Upper lobe of left lung (tissue), 6 donors: ENCODE measurements at places on chromosomes 7 and 10. TPM values are rescaled to one million over a fixed set of nuclear protein-coding genes. Genes with fewer than 3 reads are reported as not detected.

DNA sequence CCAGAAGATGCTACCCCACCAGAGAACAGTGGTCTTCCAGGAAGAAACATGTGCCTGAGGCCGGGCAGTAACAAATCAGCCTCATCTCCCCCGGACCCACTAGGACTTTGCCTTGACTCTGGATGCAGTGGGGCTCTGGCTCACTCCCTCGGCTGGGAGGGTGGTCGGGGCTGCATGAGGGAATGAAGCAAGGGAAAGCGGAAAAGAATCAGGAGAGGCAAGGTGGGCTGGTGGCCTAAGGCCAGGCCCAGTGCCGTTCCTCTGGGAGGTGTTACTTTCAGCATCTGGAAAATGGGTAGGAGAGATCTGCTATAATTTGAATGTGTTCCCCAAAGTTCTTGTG is 51.8 kb downstream of the CLEC2L start:
- no peak for DNase-seq

DNA sequence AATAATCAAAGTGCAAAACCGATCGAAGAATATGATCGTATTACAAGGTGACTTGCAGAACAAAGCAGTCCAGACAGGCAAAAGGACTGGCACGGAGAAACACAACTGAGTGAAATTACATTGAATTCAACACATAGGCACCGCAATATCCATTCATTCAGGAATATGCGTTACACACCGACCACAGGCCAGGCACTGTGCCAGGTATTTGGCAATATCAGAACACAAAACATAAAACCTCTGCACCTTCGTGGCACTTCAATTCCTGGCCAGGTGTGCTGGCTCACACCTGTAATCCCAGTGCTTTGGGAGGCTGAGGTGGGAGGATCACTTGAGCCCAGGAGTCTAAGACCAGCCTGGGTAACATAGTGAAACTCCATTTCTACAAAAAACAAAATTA is 187.9 kb downstream of the DIP2C start:
- no peak for DNase-seq

- no peak for DNase-seq
These were observed 132.1 kb upstream of the STEAP1 start for GRCh38 chr7:90022213-90022612.

GRCh38 chr10:60856405-60856804 is 78.1 kb downstream of the CDK1 start:
- no peak for DNase-seq

- DNase-seq: no peak
These were observed 42.9 kb downstream of the CHRM2 start for GRCh38 chr7:136911344-136911743.

GRCh38 chr7:48904975-48905374 is 19.4 kb upstream of the CDC14C start:
- no peak for DNase-seq

DNA sequence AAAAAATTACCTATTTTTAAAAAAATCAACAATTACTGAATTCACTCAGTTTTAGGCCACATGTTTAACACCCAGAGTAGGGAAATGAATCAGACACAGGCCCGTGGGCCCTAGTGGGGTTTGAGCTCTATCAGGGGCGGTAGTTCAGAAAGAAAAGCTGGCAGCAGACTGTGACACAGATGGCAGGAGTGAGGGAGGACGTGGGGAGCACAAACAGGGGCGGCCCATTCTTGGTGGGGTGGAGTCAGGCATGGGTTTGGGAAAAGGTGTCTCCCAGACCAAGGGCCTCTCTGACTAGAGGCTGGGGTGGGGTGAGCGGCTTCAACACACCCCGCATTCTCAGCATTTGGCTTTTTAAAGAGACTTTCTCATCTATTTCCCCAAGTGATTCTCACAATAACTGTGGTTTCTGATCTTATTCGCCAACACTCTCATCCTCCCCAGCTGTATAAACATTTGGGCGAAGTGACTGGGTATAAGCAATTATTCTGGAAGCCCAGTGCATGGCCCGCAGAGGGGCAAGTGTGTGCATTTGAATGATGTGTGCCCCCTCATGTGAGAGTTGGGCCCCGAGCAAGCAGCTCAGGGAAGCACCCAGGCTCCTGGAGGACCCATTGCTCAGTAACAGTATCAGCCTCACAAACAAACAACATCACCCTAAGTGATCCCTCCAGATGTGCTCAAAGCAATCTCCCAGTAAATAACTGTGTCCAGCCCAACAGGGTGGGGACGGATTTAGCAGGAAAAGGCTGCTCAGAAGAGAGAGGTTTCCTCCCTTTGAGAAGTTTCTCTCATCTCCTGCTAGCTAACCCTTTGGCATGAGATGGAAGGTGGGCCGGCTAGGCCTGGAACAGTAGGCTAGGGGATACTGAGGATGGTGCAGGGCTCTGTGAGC is 437.6 kb upstream of the ZMIZ1 start:
- no peak for DNase-seq

DNA sequence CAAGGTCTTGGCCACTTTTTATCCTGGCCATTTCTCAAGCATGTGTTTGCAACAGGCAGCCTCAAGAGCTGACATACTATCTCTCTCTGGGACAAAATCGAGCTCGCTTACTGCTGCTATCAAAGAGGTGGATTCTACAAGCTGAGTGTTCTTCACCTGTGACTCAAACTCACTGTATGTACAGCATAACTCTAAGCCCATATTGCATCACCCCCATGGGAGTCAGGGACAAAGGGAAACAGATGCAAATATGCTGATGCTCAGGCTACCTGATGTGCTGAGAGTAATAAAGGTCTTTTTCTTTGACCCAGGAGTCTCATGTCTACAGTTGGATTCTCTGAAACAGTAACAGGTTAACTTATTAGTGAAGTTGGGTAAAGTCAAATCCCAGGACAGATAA is 45.2 kb downstream of the PCLO start:
- DNase-seq: no peak

DNA sequence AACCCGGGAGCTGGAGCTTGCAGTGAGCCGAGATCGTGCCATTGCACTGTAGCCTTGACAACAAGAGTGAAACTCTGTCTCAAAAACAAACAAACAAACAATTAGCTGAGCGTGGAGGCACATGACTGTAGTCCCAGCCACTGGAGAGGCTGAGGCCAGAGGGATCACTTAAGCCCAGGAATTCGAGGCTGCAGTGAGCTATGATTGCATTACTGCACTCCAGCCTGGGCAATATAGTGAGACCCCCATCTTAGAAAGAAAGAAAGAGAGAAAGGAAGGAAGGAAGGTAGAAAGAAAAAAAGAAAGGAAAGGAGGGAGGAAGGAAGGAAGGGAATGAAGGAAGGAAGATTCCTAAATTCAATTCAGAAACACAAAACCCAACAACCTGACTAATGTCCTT is 141.3 kb upstream of the TNRC18 start:
- DNase-seq: no peak

DNA sequence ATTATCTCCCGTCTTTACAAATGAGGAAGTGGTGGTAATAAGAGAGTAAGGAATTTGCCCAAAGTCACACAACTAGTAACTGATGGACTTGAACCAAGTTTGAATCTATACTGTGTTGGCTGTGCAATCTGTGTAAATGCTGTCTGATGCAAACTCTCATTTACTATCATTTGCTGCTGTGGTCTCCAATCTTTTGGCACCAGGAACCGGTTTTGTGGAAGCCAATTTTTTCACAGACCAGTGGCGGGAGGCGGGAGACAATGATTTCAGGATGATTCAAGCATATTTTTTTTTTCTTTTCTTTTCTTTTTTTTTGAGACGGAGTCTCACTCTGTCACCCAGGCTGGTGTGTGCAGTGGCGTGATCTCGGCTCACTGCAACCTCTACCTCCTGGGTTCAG is 450.0 kb upstream of the FZD8 start:
- no peak for DNase-seq

DNA sequence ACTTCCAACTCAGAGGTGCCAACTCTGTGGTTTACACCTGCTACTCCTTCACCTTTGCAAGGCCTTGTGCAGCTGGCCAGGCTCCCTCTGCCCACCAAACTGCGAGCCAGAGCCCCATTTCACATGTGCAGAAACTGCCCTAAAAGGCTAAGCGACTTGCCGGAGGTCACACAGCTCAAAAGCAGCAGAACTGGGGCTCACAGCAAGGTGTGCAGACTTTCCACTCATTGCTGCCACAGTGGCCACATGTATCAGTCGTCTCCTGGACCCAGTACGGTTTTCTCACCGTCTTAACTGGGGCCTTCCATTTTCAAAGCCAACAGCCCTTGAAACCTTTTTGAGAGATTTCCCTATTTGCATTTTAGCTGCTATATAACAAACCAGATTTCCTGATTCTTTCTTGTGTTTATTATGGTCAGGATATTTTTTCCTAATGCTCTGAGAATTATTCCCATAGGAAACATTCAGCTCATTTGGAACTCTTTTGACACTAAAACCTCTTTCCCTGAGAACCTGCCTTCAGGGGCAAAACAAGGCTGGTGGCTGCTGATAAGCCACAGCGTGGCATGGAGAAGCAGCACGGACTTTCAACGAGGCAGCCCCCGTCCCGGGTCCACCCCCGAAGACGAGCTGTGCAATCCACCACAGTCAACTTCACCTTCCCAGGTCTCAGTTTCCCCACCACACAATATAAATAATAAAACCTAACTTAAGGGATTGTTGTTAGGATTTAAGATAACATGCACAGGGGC is 29.9 kb downstream of the SORBS1 start:
- no peak for DNase-seq

DNA sequence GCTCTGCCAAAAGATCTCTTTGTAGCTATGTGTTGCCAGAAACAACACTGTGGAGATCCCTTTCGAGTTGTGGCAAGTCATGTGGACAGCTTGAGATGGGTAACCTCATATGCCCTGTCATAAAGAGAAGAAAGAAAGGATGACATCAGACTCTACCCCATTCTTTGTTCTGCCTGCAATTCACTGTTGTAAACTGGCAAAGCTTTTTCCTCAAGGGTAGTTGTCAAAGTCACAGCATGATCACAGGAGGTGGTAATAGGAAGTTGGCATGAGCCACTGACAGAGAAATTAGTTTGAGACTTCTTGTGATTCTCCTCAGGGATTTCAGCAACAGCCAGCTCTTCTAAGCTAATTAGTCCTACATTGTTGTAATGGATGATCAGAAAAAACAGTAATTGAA is 19.4 kb upstream of the MINDY3 start:
- no peak for DNase-seq

GRCh38 chr10:125407000-125407502 is 246.7 kb upstream of the CTBP2 start:
- no peak for DNase-seq

- DNase-seq: no peak
These were observed 3.8 kb upstream of the SKIDA1 start for GRCh38 chr10:21529032-21529910.

GRCh38 chr7:47807756-47808155 is 140.5 kb downstream of the PKD1L1 start:
- DNase-seq: no peak

DNA sequence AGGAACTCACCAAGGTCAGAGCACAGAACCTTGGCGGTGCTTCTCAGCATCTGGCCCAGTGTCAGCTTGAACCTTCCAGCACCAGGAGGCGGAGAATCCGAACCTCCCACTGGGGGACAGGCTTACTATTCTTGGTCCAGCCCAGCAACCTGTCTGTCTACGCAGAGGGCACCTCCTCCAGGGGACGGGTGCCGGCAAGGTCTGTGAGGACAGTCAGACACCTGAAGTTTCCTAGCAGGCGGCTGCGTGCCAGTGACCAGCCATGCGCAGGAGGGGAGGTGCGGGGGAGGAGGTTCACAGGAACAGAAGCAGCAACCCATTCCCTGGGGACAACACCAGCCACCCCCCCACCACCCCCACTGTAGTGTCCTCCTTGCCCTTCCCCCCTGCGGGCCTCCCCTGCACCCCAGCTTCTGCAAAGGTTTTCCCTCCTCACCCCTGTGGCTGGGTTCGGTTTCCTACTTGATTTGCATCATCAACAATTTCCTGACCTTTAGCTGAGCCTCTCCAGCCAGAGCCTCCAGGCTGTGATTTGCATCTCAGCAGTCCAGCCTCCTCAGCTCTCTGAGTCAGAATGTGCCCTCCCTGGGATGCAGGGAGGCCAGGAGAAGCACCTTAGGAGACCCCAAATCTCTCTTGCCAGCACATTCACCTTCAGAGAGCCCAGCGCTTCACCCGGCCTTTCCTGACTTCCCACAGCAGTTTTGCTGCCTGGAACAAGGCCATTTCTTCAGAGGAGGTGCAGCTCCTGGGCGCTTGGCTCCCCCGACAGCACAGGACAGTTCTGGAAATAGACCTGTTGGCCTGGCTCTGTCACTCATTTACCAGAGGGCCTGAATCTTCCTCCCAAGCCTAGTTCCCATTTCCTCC is 107.5 kb upstream of the NPS start:
- no peak for DNase-seq

GRCh38 chr10:71454347-71454746 is 57.6 kb downstream of the CDH23 start:
- DNase-seq: no peak

DNA sequence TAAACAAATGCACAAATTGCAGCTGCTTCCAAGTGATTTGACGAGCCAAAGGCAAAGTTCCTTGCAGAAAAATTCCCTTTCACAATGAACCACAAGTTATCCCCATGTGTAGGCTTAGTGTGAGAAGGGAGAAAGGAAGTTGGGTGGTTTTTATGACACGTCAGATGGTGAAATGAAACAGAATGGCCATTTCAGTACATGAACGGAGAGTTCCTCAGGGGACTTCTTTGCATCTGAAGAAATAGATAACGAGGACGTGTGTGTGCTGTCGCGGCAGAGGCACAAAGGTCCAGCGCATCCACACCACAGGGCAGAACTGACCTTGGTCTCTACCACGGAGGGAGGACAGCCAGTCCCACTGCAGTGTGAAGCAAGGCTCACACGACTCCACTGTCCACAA is 135.9 kb downstream of the PAXIP1 start:
- no peak for DNase-seq

DNA sequence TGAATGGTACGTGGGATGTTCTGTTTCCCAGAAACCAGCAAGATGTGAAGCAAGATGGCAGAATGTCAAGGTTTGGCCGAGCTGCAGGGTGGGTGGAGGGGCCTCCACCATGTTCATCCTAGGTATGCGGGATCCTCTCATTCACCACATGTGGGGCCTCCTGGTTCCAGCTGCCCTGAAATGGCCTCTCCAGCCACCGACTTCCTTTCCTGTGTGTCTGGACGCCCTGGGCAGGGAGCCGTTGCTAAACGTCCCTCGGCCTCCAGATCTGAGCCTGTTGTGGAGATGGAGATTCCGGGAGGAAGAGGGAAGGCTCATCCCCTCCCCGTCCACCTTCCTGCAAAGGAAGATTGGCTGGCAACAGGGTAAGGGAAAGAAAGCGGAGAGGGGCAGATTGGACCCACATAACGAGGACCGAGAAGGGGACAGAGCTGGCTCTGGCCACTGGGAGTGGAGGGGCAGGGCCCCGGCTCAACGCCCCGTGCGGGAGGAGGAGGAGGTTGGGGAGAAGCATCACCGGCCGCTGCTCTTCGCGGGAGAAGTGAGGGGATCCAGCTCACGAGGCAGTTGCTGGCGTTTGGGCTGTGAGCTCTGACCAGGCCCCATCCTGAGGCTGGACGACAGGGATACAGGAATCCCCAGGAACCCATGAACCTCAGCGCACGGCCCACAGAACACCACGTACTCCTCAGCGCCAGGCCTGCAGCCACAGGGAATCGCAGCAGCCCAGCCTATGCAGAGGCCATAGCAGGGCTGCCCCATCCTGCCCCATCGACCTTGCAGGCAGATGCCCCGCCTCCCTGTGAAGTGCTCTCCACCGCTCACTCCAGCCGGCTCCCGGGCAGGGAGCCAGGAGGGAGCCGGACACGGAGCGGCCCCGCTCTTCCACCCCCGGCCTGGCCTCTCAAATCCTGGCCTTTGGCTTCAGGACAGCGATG is 98.3 kb downstream of the FOXL3 start:
- DNase-seq: peak; percentile 84

FEZF1 gene
- total RNA-seq: not detected

TRIM50 gene
- 0.37 TPM for total RNA-seq
